Bronchial epithelial cell (primary cell): ENCODE measurements at places on chromosomes 16 and 17.
A peak's percentile ranks its signal among the peaks of the same experiment; 100 is the strongest.

DNA sequence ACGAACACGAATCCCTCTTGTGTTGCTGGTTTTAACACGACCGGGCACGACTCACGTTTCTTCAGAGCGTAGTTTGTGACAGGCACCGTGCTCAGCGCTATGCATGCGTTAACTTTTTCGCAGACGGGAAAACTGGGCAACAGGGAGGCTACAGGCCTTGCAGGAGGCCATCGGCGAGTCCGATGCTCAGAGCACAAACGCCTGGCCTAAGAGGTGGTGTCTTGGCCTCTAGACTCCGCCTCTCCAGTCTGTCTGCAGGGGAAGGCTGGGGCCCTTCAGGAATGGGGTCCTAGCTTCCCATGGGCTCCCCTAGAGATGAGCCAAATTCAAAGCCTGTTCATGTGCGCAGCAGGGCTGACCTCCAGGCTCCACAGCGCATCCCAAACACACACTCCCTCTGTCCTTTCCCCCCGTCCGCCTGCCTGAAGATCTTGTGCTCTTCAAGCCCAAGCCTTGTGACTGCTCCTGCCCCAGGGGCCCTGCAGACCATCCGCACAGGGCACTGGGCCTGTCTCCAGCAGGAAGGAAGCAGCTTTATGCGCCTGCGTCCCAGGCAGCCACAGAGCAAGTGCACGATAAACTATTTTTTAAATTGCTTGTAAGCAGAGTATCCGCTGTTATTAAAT lies 3.1 kb downstream of the CLCN7 start:
- no peak for DNase-seq

DNA sequence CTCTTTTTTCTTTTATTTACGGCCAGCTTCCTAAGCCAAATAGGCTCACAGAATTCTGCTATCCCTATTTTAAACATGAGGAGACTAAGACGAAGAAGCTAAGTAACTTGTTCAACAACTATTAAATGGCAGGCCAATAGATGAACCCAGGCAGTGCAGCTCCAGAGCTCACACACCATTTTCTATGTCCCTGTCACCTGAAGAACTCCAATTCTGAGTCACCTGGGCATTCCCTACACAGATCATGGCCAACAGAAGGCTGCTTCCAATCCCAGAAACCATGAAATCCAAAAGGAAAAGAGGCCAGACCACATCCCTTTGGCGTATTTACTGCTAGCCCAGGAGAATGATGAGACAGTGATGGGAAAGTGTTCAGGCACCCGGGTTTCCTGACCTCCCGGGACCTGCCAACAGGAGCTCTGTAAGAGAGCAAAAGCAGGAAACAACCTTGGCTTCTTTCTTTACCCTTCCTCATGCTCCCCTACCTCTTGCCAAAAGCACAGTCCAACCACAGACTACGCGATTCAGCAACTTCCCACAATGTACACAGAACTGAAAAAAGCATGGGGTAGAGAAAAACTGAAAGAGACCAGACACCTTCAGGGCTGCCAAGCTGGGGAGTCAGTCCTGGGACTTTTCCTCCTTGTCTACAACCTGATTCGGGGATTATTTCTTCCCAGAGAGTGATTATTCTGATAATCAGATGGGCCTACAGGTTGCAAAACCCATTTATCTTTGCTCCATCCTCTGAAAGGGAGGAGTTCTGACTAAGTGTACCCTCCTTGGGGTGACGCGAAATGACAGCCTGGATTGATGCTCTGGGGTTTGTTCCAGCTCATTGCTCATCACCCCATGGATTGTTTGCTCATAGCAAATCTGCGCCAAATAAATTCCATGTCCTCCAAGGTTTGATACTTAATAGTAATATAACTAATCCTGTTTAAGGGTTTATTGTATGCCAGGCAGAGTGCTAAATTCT lies 47.8 kb upstream of the HAS3 start:
- peak; percentile 94 for DNase-seq

- peak; percentile 38 for DNase-seq
Measured at GRCh38 chr17:4249452-4250029, 14.2 kb downstream of the ANKFY1 start.

DNA sequence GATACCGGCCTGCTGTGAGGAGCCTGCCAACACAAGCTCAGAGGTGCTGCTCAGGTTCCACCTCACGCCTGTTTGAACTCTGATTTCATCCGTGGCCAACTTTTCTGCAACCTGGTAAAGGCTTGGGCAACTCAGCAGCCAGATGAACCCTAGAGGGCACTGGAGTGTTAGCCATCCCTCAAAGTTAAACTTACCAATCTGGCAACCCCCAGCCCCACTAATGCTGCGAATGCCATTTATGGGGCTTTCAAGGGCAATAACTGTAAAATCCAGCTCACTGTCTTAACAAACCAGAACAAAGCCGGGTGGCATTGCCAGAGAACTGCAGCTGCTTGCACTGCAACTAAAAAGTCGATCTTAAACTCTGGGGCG lies 105.5 kb downstream of the AXIN2 start:
- DNase-seq, result no peak

GRCh38 chr16:64926476-64926875 lies 195.4 kb downstream of the CDH11 start:
- DNase-seq, result no peak

DNA sequence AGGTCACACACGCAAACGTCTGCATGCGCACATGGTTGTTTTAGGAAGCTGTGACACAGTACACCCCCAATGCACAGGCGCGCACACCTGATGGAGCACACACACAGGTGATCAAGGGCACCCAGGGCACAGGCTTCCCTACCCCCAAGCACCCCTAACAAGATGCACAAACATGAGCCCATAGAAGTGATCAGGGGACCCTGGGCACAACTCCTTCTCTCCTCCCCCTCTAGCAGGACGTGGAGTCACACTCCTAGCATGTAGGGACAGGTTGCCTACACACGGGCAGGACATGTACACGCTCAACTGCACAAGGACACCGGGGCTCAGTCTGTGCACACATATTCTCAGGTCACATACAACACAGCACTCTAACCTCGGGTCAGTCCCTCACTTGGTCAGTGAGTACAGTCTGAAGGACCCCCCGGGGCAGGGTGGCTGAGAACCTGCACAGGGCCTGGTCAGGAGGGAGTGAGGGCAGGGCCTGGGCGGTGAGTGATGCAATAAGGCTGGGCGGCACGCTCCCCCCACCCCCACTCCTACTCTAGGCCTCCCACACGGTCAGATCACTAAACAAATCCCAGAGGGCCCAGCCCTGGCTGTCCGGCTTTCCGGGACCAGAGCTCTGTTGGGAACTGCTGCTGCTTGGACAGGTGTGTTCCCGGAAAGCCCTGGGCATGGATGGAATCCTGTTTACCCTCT lies 751 bp upstream of the DOC2B start:
- DNase-seq, result peak; percentile 75

GRCh38 chr17:8470447-8471047 lies 34.9 kb downstream of the NDEL1 start:
- DNase-seq, result no peak

- no peak for DNase-seq
Measured at GRCh38 chr17:79482727-79483521, 127.9 kb downstream of the RBFOX3 start.

- no peak for DNase-seq
Measured at GRCh38 chr17:29443041-29443739, 53.0 kb downstream of the TAOK1 start.

DNA sequence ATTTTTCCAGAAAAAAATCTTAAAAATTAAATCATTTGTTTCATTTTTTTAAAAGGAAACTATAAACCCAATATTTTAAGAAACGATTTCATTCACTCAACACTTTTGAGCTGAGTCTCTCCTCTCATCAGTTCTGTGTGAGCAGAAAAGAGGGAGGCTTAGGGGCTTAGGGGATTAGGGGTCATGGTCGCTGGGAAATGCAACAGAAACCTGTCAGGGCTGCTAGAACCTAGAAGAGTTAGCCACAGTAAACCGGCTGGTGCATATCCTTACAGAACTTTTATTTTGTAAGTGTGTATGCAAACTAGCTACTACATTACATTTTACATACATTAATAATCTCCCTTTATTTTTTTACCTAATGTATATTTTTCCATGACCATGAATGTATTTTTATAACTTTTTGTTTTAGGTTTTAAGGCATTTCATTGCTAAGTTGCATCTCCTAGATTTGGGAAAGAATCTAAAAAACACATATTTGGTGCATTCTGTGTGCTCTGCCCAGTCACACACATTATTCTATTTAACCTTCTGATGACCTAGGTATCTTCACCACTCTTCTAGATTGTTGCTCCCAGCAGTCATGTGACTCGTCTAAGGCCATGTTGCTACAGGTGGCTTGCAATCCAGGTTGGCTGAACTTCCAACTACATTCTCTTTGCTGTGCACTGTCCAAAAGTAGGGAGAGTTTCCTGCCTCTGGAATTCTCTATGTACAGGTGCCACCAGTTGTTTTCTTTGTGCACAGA lies 24.4 kb downstream of the TBC1D3B start:
- no peak for DNase-seq

GRCh38 chr16:80034948-80035663 lies 434.6 kb upstream of the MAF start:
- peak; percentile 48 for DNase-seq

GRCh38 chr16:65737831-65738230 lies 616.0 kb upstream of the CDH11 start:
- no peak for DNase-seq
